ENCODE measurements at places on chromosomes 4 and X.

DNA sequence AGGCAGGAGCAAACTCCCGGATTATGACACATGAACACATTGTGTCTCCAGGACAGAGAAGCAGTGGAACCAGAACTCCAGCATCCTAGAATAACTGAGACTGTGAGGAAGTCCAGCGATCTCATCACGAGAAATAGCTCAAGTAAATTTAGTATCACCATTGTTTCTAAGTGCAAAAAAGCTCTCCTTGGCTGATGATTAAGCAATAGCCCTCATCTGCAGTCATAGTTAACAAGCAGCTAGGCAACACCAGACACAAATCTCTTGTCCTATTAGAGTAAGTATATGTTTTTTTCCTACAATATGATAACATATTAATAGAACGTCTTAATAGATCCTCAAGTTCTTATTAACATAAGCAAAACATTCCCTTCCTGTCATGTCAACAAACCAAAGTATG lies 2.4 kb upstream of the CFAP299 start:
- DNase-seq, result no peak

DNA sequence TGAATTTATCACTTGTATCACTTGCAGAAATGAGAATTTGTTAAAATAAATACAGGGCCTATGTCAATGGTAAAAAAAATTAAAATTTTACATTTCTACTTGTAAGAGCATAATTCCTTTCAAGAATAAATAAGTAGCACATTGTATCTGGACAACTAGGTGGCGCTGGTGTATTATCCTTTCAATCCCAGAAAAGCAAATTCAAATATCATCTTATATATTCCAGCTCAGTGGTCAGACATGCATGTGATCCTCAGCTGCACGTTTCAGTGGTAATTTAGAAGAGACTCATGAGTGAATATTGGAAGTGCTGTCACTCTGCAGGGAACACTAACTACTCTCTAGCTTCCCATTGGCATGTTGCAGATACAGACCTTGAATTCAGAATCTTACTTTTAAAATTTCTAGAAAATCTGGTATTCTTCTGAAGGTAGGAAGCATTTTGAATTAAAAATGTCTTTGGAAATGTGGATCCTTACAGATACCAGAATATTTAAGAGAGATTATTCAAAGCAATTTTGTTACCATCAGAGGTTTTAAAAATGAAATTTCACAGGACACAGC lies 1414.7 kb upstream of the TENM3 start:
- DNase-seq, result no peak

DNA sequence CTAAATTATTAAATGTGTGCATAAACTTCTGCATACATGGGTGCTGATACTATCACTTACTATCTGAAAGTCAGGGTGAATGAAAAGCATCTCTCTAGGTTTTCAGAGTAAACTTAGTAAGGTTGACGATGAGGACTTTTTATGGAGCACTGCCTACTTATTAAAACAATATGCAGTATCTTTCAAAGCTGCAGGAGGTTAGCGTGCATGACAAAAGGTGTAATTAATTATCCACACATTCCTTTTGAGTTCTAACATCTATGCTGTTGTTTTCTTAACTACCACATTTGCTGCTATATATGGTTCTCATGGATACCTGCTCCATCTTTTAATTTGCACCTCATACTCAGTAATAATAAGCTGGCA lies 256.2 kb downstream of the FSTL5 start:
- DNase-seq, result no peak

DNA sequence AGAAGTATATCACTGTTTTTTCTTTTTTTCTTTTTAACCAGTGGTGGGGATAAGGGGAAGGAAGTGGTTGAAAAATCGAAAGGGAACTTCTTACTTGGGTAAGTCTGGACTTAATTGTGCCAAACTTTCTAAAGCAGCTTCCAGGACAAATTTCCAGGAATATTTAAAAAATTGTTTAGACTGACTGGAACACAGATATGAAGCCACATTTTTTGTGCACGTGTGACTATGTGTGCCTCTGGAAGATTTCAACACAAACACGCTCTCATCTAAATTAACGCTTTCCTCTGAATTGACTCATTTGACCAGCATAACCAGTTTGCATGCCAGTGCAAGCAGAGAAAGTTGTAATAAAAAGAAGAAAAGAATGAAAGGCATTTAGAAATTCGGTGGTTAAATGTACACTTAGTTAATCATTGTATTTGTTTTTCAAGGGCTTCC lies 18.8 kb upstream of the YTHDC1 start:
- DNase-seq, result no peak

- DNase-seq, result no peak
These were observed 167.9 kb downstream of the MAML3 start for GRCh38 chr4:139986106-139986505.

GRCh38 chrX:73913580-73913979 lies 350.6 kb downstream of the CHIC1 start:
- no peak for DNase-seq

DNA sequence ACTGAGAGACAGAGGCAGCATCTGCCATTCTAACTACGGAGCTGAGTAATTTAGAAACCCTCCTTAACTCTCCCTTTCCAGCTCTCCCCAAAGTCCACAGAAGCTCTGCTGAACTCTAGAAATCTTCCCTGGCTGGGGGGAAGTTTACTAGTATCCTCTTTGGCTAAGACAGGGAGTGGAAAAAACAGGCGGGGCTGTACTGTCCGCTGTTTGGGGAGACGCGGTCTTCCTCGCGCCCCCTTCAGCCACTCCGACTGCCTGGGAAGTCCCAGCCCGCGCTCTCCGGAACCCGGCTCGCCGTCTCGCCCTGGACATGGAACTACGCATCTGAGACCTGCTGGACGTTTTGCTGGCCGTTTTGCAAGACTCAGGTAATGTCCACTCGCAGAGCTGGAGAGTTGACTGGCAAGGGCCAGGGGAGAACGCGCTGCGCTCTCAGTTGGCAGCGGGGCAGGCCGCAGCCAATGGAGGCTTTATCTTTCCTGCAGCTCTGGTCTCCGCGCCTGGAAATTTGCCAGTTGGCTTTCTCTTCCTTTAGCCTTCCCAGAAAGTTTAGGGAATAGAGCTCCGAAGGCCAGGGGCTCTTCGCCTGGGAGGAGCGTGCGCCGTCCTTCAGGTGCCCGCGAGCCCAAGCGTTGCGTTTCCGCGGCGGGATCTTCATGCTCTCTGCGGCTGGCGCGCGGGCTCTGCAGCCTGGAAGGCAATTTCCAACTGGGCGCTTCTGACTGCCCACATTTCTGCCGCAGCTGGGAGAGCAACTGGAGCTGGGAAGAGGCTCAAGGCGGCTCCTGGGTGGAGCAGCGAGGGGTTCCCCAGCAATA lies 892 bp downstream of the IL1RAPL2 start:
- DNase-seq, result no peak

GRCh38 chrX:34275699-34276098 lies 143.6 kb upstream of the FAM47A start:
- no peak for DNase-seq

- DNase-seq, result peak; percentile 3
These were observed 13.4 kb upstream of the NHS start for GRCh38 chrX:17361620-17362019.

DNA sequence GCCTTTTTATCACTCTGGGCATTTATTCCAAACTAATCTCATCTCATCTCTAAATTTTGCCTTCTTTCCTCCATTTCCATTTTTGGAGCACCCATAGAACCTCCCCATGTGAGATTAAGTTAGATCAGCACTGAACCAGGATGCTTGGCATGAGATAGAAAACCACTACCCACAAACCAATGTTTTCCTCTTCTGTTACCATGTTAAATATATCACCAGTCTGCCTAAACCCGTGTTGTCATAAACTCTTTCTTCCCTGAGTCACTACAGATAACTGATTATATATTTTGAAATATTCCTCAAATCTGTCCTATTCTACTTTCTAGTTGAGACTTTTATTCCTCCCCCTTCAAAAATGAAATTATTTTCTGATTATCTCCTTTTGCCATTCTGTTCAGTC lies 37.6 kb downstream of the GABRB1 start:
- no peak for DNase-seq

All from hematopoietic multipotent progenitor cell treated with erythropoietin and hydrocortisone succinate and interleukin-3 and kit ligand, for 17 days (in vitro differentiated cells).